ENCODE measurements at places on chromosomes 6 and 20.

GRCh38 chr6:29559524-29560287 is at the start of gene UBD:
Gene UBD, minus strand, starts transcription at chr6:29559732. Its CDS starts 31 bp downstream, at chr6:29559701.
- no peak for DNase-seq

DNA sequence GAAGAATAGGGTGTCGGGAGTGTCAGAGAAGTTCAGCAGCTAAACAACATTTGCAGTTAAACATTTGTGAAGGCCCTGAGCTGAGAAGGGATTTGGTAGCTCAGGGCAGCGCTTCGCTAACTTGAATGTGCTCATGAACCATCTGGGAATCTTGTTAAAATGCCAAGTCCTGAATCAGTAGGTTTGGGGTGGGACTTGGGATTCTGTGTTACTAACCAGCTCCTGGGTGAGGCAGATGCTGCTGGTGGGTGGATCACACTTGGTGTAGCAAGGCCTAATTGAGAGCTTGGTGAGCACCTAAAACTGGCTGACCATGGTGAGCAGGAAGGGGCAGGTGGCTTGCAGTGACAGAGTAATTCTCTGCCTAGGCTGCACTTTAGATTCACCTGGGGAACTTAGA is 5.9 kb downstream of the PTPRA start:
- DNase-seq, result no peak

GRCh38 chr6:72855471-72855870 is 233.6 kb downstream of the KCNQ5 start:
- no peak for DNase-seq

- DNase-seq, result peak; percentile 25
Observed at GRCh38 chr20:51650685-51651134, 108.2 kb upstream of the NFATC2 start.

DNA sequence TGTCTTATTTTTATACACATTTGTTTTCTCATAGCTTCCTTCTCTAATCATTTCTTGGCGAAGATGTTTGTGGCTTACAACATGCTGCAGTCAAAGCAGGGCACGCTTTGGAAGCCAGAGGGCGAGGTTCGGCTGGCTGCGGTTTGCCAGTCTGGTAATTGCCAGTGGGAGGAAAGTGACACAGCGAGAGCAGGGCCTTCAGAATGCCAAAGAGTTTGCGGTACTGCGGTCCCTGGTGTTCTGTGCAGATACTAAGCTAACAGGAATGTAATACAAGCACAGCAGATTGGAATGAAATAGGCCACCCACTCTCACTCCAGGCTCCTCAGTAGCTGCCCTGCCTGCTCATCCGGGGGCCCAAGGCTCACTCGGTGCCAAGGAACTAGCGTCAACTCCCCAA is 58.7 kb upstream of the TGM3 start:
- DNase-seq, result no peak

- DNase-seq, result no peak
Observed at GRCh38 chr6:157462956-157463742, 82.2 kb downstream of the ZDHHC14 start.

DNA sequence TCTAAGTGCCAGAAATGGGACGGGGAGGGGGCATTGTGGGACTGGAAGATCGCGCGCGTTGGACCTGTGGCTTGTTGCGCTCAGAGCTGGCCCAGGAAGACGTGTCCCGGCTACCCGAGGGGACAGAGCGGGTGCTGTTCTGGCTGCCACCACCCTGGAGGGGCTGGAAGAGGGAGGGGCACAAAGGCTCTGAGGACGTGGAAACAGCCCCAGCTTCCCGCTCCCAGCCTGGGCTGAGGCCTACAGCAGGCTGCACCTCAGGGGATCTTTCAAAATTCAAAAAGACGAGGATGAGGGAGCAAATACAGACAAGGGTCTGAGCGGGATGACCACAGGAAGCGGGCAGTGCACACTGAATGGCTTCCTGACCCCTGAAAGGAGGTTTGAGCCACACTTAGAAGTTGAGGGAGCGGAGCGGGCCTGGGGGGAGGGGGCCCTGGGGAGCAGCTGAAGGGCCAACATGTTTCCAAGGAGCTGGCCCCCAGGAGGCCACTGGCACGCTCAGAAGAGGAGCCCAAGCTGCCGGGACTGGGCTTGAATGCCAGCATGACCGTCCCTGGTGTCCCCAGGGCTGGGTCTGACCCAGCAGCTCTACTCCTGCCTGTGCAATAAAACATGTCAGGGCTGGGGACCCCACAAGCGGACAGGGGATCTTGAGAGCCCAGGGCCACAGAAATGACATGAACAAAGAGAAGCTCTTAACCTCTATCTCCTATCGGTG is 1.3 kb downstream of the OXT start:
- no peak for DNase-seq

DNA sequence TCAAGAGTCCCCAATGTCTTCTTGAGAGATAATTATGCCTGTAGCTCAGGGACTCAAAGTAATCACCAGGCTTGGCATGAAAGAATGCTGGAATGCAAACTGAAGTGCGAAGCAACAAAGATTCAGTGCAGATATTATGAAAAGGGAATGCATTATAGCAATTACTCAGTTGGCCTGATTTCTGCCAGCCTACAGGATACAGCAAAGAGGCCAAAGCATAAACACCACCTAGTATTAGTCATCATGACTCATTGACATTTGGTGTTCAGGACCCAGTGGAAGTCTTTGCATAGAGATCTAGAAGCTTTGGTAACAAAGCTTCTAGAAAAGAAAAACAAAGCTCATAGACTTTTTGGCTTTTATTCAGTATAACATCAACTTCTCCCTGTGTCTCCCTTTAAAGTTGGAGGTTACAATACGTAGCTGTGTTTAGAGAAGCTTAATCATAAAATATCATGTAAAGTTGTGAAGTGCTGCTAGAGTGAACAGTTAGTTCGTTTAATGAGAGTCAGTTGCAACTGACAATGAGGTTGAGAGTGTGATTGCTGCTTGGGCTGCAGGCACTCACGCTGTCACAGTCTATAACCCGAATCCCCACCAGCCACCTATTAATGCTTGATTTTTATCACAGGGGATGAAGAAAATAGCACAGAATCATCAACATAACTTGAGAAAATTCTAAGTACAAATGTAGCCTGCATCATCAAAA is 932.7 kb downstream of the TFAP2A start:
- DNase-seq, result no peak

GRCh38 chr6:168363302-168363701 is 43.7 kb upstream of the DACT2 start:
- DNase-seq, result no peak

DNA sequence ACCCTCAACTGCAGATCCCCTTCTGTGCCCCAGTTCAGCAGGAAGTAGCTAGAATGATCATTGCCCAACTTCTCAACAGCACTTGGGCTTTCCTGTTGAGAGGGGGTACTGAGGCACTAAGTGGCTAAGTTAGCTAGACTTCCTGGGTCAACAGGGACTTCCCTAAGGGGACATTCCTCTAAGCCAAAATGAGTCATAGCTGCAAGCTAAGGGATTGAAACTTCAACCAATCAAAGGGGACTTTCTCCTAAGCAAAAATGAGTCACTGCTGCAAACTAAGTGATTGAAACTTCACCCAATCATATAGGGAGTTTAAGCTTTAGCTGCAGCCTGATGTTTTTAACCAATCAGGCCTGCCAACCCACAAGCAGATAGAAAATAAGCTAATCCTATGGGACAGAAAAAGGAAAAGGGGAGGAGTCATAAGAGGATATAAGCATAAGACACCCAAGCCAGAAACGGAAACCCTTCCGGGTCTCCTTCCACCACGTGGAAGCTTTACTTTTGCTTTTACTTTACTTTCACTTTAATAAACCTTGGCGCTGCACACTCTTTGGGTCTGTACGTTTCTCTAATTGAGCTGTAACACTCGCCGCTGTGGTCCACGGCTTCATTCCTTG is 659.0 kb upstream of the HS3ST5 start:
- DNase-seq, result no peak

DNA sequence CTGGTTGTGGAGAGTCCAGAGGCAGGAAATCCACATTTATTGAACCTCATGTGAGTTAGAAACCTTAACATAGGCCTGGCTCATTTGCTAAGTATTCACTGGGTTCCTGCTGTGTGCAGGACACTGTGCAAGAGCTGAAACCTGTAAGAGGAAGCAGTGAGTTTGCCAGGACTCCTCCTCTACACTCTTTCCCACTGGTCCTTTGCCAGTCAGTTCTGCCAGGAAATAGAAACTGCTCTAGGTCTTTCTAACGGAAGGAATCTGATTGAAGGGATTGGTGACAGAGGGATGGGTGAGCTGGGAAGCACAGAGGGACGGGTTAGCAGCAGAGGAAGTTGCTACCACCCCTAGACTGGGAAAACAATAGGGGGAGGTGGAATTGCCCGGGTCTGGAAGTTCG is 234.2 kb upstream of the ECI2 start:
- DNase-seq, result no peak

DNA sequence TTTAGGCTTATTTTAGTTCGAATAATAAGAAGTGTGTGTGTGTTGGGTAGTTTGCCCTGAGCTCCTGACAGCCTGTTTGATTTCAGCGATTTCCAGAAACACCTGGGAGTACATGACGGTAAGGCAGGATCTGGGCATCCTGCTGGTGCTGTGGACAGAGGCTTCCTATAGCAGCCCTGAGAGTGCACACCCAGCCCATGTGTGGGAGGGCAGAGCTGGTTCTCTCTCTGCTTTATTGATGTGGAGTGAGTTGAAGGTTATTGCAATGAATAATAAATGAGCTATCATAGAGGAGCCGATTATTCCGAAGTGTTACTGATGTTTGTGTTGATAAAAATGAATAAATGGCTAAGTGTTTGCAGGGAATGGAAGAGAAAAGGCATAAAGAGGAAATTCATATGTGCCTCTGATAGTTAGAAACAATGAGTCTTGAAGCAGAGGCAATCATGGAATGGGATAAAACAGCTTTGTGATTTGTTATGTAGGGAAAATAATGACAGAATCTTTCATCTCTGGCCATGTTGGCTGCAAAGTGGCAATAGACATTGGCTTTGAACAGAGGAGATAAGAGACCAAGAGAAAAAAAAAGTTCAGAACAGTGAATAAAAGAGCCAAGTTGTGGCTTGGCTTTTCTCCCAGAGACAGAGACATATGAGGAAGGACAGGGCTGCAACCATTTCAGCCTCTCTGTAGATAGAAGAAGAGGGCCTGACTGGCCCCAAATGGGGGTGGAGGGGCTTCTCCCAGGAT is 166.2 kb upstream of the CHD6 start:
- DNase-seq, result no peak

GRCh38 chr6:72850469-72850868 is 228.6 kb downstream of the KCNQ5 start:
- no peak for DNase-seq

GRCh38 chr6:168105813-168106632 is 27.0 kb upstream of the FRMD1 start:
- DNase-seq, result peak; percentile 9

DNA sequence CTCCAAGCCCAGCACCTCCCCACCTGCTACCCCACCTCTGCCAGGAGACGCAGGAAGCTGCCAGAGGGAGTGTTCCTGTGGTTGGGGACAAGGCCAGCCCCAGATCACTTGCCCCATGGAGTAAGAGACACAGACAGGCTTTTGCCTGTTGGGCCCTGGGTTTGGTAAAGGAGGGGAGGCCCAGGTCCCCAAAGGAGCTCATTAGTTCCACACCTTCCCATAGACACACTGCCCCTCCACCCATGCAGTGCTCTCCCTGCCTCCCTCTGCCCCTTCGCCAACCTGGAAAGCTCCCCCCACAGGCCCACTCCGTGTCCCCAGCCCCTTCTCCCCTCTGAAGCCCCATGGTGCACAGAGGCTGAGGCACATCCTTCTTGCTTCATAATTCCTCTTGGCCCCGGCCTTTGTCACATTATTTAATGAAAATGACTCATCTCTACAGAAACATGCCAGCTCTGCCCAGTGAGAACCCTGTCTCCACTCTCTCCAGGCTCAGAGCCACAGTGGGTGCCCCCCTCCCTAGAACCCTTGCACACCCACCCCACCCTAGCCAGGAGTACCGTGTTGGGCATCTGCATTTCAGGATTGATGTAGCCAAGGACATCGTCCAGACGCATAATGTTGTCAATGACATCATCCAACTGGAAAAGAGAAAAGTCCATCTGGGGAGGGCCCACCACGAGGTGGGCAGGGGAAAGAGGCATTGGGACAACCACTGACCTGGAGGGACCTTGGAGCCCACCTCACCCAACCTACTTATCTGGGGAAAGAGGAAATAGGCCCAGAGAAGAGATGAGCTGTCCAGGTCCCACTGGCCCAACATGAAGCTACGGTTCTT is 46.0 kb downstream of the TFEB start:
- no peak for DNase-seq

GRCh38 chr20:24672886-24673677 is 203.7 kb downstream of the SYNDIG1 start:
- DNase-seq, result no peak

DNA sequence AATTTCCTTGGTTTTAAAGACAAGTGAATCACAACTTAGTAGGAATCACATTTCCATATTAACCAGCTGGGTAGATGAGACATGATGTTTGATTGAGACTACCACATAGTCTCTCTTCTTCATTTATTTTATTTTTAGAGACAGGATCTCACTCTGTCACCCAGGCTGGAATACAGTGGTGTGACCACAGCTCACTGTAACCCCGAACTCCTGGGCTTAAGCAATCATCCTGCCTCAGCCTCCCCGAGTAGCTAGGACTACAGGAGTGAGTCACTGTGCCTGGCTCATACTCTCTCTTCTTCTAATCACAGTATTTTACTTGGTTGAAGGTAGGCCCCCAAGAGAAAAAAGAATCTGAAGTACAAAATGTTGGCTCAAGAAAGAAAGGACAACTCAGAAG is 80.2 kb upstream of the ASF1A start:
- DNase-seq, result no peak

- DNase-seq, result no peak
Observed at GRCh38 chr6:100845676-100846075, 35.5 kb downstream of the ASCC3 start.

DNA sequence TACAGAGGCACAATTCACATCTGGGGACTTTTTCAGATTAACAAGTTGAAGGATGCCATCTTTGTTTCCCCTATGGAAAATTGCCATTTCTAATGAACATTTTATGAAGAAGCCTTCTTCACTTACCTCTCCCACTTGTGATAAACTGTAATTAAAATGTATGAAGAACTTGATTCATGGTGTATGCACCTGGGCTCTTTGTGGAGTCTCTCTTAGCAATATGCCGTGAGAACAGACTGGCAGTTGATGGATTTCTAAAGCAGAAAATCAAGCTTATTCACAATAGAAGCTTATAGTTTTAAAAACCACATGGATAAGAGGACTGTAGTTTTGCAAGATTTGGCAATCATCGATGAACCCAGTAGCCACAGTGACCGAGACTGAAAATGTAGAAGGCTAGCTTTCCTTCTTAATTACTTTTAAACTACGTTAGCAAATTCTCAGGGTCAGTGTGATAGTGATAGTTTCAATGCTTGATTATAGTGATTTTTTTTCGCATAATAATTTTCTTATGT is 270.6 kb downstream of the PRL start:
- no peak for DNase-seq

DNA sequence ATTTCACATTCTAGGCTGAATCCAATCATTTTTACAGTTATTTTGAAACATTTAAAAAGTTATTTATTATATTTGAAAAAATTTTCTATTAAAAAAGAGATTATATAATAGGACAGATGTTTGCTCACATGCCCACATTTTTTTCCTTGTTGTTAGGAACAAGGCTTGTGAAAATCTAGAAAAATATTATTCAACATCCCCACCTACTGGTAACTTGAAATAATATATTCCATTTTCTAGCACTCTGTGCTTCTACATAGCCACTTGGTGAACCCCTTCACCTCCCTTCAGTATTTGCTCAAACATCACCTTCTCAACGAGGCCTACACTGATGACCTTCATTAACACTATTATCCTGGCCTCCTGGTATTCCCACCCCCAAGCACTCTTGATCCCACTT is 18.3 kb upstream of the GPRC6A start:
- DNase-seq, result no peak

GRCh38 chr6:35195120-35195780 is 18.5 kb upstream of the SCUBE3 start:
- DNase-seq, result no peak

All from CMK (cell line).